H1 (cell line): ENCODE measurements at places on chromosomes 12 and 14. TPM values are rescaled to one million over a fixed set of nuclear protein-coding genes. Genes with fewer than 3 reads are reported as not detected.

GRCh38 chr12:78674311-78675090 is 190.1 kb upstream of the SYT1 start:
- no peak for DNase-seq

GRCh38 chr12:40735551-40736230 is 43.5 kb downstream of the CNTN1 start:
- DNase-seq: no peak

- DNase-seq: no peak
Observed at GRCh38 chr14:90727082-90727481, 89.1 kb downstream of the TTC7B start.

DNA sequence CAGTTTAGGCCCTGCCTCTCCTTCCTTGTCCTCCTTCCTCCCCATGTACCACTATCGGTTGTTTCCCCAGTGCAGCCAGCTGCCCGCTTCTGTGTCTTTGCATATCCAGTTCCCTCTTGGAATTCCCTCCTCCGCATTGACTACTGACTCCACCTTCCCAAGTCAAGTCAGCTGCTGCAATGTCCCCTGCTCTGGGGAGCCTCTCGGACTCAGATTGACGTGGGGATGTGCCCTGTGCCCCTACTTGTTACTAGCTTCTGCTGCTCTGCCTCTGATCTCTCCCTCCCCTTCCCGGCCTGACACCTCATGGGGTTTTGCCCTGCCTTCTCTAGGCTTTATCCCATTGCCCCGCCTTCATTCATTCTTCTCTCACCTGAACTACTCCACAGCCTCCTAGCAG is 2.1 kb upstream of the CD9 start:
- no peak for DNase-seq

PPP4R4 gene
- total RNA-seq: 9.4 and 9.6 TPM in 2 replicates

DNA sequence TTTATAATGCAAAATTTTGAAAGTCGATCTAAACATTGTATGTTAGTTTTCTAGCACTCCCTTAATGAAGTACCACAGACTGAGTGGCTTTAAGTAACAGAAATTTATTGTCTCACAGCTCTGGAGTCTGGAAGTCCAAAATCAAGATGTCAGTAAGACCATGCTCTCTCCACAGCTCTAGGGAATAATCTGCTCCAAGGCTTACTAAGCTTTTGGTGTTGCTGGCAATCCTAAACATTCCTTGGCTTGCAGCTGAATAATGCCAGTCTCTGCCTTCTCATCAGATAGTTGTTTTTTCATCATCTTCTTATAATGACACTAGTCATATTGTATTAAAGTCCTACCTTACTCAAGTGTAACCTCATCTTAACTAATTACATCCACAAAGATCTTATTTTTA is 102.2 kb downstream of the RASSF9 start:
- no peak for DNase-seq
